ENCODE measurements at places on chromosomes 2 and 18.

DNA sequence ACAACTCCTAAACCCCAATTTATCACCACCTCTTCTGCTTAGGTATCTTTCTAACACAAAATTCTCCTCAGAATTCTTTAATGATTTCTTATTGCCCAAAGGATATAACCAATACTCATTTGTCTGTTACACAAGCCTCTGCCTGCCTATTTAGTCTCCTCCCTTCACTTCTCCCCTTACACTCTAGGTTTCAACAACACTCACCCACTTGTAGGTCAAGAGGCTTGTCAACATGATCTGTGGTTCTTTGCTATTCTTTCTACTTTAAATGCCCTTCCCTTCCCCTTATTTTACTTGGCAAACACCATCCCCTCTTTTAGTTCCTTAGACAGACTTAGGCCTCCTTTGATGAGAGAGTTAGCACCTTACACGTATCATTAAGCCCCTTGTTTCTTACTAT is 69.0 kb upstream of the C2orf15 start:
- no peak for DNase-seq

GRCh38 chr2:233410196-233410760 is 56.0 kb downstream of the DGKD start:
- no peak for DNase-seq

- DNase-seq: no peak
These were observed 125.1 kb upstream of the EPAS1 start for GRCh38 chr2:46171996-46172546.

DNA sequence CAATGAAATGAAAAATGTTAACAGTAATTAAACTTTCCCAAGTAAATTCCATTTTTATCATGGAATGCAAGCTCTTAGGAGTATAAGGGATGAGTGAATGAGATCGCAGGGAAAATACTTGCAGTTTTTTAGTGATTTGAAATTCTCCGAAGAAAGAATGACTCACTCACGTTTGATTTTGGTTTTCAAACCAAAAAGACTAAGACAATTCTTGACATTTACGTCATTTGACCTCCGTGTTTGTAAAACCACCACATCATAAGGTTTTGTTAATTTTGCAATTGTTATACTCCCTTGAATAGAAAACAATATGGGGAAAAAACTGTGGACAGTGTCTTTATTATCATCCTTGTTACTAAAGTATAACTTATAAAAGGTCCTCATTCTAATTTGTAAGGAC is 29.4 kb downstream of the COL4A4 start:
- no peak for DNase-seq
